Peyer's patch (tissue), 4 donors: ENCODE measurements at places on chromosomes 11 and 22. TPM values are rescaled to one million over a fixed set of nuclear protein-coding genes. Genes with fewer than 3 reads are reported as not detected.

C11orf91 gene
- not detected for total RNA-seq

SAA2 gene
- total RNA-seq, result 3.9 TPM

SNX32 gene
- 6.4 TPM for total RNA-seq

SYT12 gene
- total RNA-seq, result 3.9 TPM

NNMT gene
- total RNA-seq, result 253 TPM

ATP6V1E1 gene
- total RNA-seq, result 66.8 TPM

OR4C5 gene
- total RNA-seq, result not detected

SAA1 gene
- total RNA-seq, result not detected

DNA sequence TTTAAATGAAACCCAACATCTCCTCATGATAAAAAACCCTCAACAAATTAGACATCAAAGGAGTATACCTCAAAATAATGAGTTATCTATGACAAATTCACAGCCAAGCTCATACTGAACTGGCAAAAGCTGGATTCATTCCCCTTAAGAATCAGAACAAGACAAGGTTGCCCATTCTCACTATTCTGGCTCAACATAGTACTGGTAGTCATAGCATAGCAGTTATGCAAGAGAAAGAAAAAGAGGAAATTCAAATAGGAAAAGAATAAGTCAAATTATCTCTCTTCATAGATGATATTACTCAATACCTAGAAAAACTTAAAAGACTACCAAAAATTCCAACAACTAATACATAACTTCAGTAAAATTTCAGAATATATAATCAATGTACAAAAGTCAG lies 29.4 kb upstream of the XKR3 start:
- DNase-seq, result no peak
- H3K27me3 ChIP-seq, result no peaks in the 10 kb centered on the region
- H3K4me3 ChIP-seq, result no peak overlapping the region
- H3K4me1 ChIP-seq, result no peaks in the 10 kb centered on the region
- H3K27ac ChIP-seq, result no peak overlapping the region

DNA sequence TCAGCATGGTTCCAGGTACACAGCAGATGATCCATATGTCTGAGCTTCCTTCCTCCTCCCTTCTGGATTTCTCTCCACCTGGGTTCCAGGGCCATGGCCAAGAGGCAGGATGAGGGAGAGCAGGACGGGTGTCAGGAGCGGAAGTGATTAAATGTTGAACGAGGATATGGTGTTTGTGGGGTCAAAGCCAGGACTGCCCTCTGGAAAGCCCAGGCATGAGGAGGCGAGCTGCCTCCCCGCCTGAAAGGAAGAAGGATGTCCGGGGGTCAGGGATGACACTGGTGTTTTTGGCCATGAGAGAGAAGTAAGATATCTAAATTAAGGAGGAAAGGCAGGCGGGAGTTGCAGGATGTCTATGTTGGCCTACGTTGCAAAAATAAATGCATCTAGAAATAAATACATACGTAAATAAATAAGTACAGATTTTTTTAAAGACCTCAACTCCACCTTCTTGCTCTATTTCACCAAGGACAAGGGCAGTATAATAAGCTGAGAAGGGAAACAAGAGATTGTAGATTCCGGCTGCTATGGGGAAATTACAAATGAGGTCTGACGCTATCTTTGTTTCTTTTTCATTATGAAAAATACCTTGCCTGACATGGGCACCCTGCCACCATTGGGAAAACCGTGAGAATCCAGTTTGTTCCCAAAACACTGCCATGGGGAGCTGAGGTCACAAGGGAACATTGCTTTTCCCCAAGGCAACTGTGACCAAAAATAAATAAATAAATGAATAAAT lies 27.6 kb upstream of the LIPT2 start:
- H3K27ac ChIP-seq, result no peak overlapping the region
- H3K36me3 ChIP-seq, result no peaks in the 10 kb centered on the region
- H3K27me3 ChIP-seq, result no peaks in the 10 kb centered on the region

DNA sequence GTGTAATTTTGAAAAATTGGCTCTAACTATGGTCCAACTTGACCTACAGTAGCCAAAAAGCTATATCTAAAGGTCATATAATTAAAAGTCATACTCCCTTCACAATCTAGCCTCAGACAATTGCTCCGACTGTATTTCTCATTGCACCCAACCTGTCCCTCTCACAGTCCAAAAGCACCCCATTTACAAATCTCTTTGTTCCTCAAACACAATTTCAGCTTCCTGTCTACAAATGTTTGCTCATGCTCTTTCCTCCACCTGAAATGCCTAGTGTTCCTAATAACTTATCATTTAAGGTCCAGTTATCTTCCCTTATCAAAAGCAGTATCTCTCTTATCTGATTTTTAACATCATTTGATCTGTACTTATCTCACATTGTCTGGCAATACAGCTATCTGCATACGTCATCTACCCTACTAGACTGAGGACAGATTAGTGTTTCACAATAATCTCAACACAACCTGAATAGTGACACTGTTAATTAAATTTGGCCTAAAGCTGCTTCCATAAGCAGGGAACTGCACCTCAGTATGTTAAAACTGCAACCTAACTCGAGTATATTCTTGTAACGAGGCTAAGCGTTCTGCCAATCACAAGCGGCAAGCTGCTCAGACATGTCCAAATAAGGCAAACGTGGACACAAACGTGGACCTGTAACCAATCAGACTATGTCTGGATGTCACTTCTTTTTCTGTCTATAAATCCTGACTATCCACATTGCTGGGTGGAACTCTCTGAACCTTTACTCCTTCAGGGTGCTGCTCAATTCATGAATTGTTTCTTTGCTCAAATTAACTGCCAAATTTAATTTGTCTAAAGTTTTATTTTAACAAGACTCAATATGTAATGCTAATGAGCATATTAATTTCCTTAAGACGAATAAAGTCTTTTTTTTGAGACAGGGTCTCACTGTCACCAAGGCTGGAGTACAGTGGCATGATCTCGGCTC lies 15.9 kb downstream of the PICALM start:
- no peaks in the 10 kb centered on the region for H3K27me3 ChIP-seq
- H3K36me3 ChIP-seq, result no peaks in the 10 kb centered on the region
- no peak overlapping the region for H3K27ac ChIP-seq
- H3K4me1 ChIP-seq, result peaks cover 1% of the 10 kb centered on the region

DNA sequence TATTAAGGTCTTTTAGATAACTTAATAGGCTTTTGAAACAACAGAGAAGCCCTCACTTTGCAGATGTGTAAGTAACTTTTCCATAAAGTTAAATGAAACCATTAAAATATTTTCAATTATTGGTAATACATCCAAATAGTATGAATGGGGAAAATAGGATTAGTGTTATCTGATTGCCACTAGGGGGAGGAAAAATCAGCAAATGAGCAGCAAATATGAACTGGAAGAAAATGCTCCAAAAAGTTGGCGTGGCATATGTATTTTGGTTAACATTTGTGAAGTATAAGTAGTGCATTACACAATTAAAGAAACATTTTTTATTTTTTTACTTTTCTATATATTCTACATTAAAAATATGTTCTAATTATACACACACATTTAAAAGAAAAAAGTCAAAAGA lies 259.8 kb upstream of the ANO5 start:
- no peaks in the 10 kb centered on the region for H3K36me3 ChIP-seq
- no peaks in the 10 kb centered on the region for H3K4me1 ChIP-seq
- no peak for DNase-seq
- no peak overlapping the region for H3K4me3 ChIP-seq
- no peak overlapping the region for H3K27ac ChIP-seq

- H3K27me3 ChIP-seq, result no peaks in the 10 kb centered on the region
- no peaks in the 10 kb centered on the region for H3K36me3 ChIP-seq
- H3K4me3 ChIP-seq, result peak overlapping the region; percentile 95
- H3K27ac ChIP-seq, result peak overlapping the region; percentile 88
These were observed 389 bp downstream of the MICALL1 start for GRCh38 chr22:37906364-37907008.

GRCh38 chr11:108368134-108368533 lies 99.2 kb downstream of the C11orf65 start:
- H3K27ac ChIP-seq, result no peak overlapping the region
- no peak for DNase-seq
- peaks cover 13% of the 10 kb centered on the region for H3K36me3 ChIP-seq
- H3K4me1 ChIP-seq, result no peaks in the 10 kb centered on the region
- H3K27me3 ChIP-seq, result no peaks in the 10 kb centered on the region
- H3K4me3 ChIP-seq, result no peak overlapping the region

GRCh38 chr11:17719938-17720795 lies 796 bp downstream of the MYOD1 start:
- H3K36me3 ChIP-seq, result no peaks in the 10 kb centered on the region
- H3K27ac ChIP-seq, result no peak overlapping the region

- peaks cover 63% of the 10 kb centered on the region for H3K4me1 ChIP-seq
- peaks cover 19% of the 10 kb centered on the region for H3K27me3 ChIP-seq
- H3K36me3 ChIP-seq, result no peaks in the 10 kb centered on the region
- DNase-seq, result peak; percentile 70
- H3K27ac ChIP-seq, result no peak overlapping the region
These were observed 3.2 kb upstream of the WNT11 start for GRCh38 chr11:76209375-76209972.

- H3K36me3 ChIP-seq, result no peaks in the 10 kb centered on the region
- H3K4me3 ChIP-seq, result no peak overlapping the region
- no peaks in the 10 kb centered on the region for H3K27me3 ChIP-seq
- H3K4me1 ChIP-seq, result no peaks in the 10 kb centered on the region
These were observed 50.2 kb upstream of the TP53I11 start for GRCh38 chr11:45000918-45001317.

GRCh38 chr22:38309614-38310517 lies 7.4 kb downstream of the CSNK1E start:
- H3K4me1 ChIP-seq, result peaks cover 30% of the 10 kb centered on the region
- no peak overlapping the region for H3K4me3 ChIP-seq
- no peak for DNase-seq
- H3K27ac ChIP-seq, result peak overlapping the region; percentile 93
- H3K36me3 ChIP-seq, result peaks cover 6% of the 10 kb centered on the region

DNA sequence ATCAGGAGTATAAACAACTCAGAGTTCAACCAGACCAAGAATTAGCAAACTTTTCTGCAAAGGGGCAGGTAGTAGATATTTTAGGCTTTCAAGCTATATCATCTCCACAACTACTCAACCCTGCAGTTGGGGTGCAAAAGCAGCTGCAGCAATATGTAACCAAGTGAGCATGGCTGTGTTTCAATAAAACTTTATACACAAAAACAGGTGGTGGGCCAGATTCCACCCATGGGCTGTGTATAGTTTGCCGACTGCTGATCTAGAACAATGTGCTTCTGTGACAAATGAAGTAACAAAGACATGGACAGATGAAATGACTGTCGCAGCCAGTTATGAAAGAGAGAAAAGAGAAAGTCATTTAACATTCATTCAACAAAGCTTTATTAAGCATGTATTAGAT lies 77.1 kb upstream of the DRD2 start:
- H3K27me3 ChIP-seq, result no peaks in the 10 kb centered on the region
- H3K4me1 ChIP-seq, result no peaks in the 10 kb centered on the region
- H3K4me3 ChIP-seq, result no peak overlapping the region
- no peak overlapping the region for H3K27ac ChIP-seq
- no peaks in the 10 kb centered on the region for H3K36me3 ChIP-seq

DNA sequence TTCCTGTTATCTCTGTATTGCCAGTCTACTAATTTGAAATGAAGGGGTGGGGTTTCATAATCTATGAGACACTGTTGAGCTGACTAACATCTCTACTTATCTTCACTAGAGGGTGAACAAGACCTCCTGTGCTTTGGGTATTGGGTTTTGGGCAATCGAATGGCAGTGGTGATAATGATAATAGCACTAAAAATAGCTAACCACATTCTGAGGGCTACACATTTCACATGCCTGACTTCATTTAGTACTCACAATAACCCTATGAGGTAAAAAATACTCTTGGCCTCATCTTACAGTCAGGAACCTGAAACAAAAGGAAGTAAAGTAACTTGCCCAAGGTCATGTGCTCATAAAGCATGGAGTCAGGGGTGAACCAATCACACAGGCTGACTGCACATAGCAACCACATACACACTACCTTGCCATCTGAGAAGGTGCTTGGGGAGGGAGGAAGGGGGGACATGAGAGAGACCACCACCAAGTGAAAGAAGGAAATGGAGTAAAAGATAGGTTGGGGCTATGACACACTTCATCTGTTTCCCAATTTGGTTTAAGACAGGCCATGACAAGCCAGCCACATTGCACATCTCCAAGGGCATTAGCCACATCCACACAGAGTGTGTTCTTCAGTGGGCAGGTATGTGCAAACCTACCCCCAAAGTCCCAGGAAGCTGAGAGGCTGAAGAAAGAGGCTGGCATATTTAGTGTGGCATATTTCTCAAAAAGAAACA lies 387.6 kb upstream of the DDI1 start:
- DNase-seq, result no peak
- H3K36me3 ChIP-seq, result no peaks in the 10 kb centered on the region
- no peaks in the 10 kb centered on the region for H3K4me1 ChIP-seq
- H3K4me3 ChIP-seq, result no peak overlapping the region
- H3K27me3 ChIP-seq, result no peaks in the 10 kb centered on the region
- no peak overlapping the region for H3K27ac ChIP-seq

DNA sequence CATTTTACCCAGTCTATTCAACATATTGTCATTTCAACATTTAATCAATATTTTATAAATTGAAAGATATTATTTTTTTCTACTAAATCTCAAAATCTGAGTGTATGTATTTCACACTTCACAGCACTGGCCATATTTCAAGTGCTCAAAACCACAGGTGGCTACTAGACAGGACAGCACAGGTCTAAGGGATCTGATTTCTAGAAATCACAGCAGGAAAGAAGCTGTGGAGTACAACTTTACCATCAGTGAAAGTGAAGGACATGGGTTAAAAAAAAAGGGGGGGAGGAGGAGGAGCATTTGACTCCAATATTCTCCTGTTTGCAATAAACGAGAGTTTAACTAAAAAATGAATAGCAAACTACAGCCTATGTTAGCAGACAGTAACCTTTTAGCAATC lies 4.5 kb downstream of the PRDM10 start:
- no peak for DNase-seq
- H3K27ac ChIP-seq, result no peak overlapping the region
- H3K4me1 ChIP-seq, result peaks cover 39% of the 10 kb centered on the region
- H3K4me3 ChIP-seq, result no peak overlapping the region
- H3K36me3 ChIP-seq, result no peaks in the 10 kb centered on the region
- no peaks in the 10 kb centered on the region for H3K27me3 ChIP-seq

DNA sequence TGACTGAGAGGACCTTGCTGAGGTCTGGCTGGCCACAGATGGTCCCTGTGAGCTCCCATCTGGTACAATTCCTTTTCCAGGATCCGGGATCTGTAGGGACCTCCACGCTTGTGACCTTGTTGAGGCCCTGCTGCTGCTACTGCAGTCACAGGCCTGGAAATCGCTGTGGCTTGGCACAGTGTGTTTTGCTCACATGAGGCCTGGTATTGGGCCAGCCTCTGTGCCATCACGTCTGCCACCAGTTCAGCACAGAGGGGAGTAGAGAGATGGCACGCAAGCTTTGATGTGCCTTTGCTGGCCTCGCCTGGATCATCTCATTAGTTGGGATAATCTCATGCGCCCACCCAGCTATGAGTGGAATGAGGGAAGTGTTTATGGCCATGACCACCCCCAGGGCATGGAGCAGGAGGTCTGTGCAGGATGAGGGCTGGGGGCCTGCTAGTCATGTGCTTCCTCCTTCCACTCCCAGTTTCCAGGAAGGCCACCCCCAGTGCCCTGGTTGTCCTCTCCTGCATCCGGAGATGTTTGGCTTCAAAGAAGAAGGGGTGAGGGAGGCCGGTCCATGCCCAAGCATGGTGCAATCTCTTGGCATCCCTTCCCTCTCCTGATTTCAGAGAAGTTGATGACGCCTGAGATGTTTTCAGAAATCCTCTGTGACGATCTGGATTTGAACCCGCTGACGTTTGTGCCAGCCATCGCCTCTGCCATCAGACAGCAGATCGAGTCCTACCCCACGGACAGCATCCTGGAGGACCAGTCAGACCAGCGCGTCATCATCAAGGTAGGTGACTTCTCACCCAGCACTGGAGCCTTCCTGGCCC lies 22.4 kb downstream of the DERL3 start:
- H3K27me3 ChIP-seq, result no peaks in the 10 kb centered on the region
- no peak overlapping the region for H3K27ac ChIP-seq
- DNase-seq, result no peak
- no peak overlapping the region for H3K4me3 ChIP-seq
- H3K36me3 ChIP-seq, result peaks cover 58% of the 10 kb centered on the region
